ENCODE measurements at places on chromosomes 5 and 9.
A peak's percentile ranks its signal among the peaks of the same experiment; 100 is the strongest.

DNA sequence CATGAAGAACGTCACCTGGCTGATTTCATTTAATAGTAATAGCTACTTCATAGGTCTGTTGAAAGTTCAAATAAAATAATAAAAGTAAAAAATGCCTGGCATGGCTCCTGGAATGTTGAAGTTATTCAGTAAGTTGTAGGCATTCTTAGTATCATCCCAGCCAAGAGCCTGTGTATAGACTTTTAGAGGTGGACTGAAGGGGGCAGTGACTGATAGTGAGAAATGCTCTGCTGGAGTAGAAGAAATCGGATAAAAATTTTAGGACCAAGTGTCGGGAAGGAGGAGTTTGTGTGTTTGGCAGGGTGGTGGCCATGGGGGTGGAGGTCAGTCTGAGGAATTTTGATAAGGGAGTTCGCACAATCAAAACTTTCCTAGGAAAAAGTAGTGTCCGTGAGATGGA is 3.6 kb downstream of the ZFP2 start:
- DNase-seq, result no peak

DNA sequence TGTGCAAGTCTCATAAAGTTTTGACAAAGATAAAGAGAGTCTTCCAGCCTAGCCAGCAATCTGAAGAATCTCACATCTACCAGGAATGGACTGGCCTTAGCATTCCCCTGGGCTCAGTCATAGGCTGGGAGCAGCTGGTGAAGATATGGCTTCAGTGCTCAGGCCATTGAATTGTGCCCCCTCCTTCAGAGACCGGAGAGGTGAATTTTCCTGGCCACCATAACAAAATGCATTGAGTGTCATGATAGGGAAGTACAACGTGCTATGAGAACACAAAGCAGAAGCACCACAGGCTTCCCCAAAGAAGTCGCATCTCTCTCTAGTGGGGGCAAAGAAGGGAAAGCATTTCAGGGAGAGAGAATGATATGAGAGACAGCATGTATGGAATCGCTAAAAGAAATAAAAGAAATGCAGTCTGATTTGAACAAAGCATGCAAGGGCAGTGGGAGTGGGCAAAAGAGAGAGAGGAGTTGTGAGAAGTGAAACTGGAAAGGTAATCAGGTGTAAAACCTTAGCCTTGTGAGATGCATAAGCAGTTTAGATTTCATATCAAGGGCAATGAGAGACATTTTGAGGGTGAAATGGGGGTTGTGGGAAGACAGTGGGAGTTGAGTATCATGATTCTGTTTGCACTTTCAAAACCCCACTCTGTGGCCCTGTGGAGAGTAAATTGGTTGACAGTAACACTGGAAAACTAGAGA is 57.1 kb upstream of the NMUR2 start:
- DNase-seq, result no peak

DNA sequence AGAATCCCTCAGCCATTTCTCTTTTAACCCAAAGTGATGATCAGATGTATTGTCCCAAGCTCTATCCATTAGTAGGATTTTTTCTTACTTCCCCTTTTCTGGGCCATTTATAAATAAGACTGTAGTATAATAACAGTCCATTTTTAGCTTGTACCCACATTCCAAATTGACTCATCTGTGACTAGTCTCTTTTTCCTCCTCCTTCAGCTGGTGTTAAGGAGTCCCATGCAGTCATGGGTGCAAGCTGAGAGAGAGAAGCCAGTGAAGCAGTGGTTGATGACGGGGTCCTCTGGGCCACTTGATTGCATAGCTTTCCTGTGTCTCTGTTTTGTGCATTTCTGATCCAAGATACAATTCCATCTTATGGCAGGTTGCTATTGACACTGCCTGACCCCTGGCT is 476.0 kb upstream of the CD180 start:
- no peak for DNase-seq

DNA sequence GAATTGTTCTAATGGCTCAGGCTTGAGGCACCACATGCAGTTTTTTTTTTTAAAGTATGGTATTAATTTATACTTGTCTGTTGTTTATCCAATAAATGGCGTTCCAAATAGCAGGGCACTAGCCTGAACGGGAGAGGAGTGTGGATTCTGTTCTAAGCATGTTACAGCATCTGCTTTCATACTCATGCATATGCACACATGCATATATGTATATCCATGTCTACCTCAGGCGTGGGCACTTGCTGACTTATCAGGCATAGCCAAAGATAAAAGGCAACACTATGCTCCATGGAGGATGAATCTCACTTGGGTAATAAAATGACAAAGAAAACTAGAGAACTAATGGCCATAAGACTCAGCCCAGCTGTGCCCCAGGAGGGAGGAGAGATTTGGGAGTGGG is 393.8 kb downstream of the GADD45G start:
- no peak for DNase-seq

- DNase-seq, result no peak
Measured at GRCh38 chr5:147309621-147310020, 74.8 kb downstream of the STK32A start.

- DNase-seq, result no peak
Measured at GRCh38 chr9:120900824-120901223, 23.8 kb upstream of the PHF19 start.

- DNase-seq, result no peak
Measured at GRCh38 chr9:11142965-11143738, 530.4 kb upstream of the PTPRD start.

DNA sequence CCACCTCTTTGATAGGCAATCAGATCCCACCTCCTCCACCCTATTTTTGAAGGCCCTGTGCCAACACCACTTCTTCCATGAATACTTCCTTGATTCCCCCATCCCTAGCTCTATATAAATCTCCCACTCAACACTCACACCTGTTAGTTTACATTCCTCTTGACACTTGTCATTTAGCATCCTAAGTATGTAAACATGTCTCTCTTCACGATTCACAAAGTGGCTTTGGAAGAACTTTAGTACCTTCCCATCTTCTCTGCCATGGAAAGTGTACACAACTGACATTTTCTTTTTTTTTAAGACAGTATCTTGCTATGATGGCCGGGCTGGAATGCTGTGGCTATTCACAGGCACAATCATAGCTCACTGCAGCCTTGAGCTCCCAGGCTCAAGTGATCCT is 1.5 kb upstream of the FXN start:
- DNase-seq, result no peak

DNA sequence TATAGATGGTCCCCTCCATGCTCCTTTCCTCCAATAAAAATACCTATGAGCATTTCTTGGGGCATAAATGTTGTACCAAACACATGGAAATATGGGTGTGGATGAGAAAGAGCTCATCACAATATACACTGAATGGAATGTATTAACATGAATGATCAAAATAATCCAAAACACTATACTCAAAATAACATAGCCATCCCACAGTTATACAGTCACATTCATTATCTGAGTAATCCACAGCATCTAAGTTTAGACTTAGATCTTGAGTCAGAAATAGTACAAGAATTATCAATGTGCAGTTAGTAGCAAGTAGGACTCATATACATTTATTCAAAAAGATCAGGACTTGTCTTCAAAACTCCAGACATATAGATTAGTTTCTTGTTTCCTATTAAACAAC is 175.2 kb upstream of the NREP start:
- no peak for DNase-seq

DNA sequence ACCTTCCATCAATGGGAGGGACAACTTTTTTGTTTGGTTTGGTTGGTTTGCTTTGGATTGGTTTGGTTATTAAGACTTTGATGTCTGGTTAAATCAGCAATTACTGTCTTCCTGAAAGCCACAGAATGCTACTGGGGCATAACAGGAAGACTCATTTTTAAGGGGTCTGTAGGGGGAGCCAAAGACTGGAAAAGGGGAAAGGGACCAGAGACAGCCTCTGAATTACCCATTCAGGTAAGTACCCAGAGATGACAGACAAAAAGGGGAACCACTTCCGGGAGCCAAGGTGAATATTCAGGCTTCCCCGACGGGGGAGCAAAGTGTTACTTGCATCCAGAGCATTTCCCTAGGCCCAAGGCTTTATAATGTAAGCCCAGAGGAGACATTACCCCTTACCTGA is 4.6 kb upstream of the FEM1C start:
- peak; percentile 49 for DNase-seq
